ENCODE measurements at places on chromosomes 13 and 19.
A peak's percentile ranks its signal among the peaks of the same experiment; 100 is the strongest.

- DNase-seq, result no peak
Observed at GRCh38 chr19:16141043-16141442, 2.4 kb upstream of the HSH2D start.

- no peak for DNase-seq
Observed at GRCh38 chr13:112710855-112711527, 21.2 kb downstream of the ATP11A start.

- DNase-seq, result no peak
Observed at GRCh38 chr19:50181121-50181520, 18.0 kb upstream of the IZUMO2 start.

DNA sequence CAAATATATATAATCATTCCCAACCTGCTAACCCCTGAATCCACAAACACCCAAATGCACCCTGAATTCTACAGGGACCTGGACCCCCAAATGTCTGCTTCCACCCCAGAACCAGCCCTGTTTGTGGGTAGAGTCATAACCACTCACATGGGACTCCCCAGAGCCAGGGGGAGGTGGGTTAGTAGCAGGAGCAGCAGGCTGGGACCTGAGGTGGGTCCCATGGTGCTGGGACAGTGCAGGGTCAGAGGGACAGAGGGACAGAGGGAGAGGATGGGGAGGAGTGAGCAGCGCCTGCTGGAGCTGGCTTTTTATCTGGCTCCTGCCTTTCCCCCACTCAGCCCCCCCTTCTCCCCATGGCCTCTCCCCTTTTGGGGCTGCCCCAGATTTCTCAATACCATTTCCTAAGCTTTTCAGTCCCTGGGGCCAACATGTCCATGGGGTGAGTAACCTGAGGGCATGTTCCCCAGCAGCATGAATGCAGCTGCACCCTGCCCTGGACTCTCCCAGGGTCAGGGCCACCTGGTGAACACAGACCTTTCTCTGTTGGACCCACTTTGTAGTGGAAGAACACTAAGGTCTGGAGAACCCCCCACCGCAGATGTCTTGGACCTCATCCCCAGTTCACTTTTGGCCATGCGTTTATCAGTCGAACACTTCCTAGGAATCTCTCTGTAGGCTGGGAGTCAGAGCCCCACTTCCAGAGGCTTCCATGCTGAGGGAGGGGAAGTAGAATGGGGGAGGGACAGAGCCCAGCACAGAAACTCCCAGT lies at the start of gene C3:
TSS of gene C3 (minus strand) at position 282 of the 769 bp plus-strand sequence. CDS start at position 221, 61 bp downstream.
- no peak for DNase-seq

DNA sequence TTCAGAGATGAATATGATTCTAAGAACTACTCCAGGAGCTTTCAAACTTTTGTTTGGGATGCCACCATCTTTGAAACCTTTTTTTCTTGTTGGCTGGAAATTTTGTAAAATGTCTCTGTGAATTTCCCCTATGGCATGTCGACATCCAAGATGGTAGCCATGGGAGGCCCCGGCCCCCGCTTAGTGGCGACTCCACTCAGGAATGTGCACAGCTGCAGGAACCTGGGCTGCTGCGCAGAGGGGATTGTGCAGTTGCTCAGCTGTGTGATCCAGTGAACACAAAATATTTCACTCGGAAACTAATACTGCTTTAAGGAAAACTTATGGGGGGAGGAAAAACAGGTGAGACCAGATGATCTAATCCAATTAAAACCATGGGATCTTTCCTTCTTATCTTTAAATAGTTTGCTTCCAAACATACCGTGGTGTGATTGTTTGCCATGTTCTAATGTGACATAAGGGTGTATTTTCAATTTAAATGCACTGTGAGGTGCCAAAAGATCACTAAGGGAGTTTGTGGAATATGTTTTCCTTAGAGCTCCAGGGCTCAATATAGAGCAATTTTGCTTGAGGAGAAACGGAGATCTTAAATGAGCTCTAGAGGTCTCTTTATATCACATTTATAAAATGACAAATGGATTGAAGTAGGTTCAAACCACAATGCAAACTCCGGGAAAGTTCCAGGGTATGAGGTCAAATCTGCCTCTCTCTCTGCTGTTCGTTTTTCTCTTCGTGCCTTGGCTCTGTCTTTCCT lies 497.7 kb downstream of the FGF9 start:
- DNase-seq, result no peak

DNA sequence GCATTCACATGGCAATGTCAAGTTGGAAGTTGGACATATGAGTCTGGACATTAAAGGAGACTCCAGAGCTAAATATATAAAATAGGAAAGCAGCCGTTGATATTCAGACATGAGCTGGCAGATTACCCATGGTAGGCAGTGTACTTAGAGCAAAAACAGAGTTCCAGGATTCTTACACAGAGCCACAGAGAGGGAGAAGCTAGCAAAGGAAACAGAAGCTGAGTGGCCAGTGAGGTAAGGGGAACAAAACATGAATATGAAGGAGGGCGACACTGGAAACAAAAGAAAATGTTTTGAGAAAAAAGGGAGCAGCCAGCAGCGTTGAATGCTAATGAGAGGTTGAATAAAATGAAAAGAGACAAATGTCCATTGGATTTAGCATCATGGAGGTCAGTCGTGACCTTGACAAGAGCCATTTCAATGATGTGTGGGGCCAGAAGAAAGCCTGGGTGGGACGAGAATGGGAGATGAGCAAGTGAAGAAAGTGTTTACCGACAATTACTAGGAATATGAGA lies 198.4 kb downstream of the POU4F1 start:
- DNase-seq, result no peak

- peak; percentile 61 for DNase-seq
Observed at GRCh38 chr13:40666933-40667621, 636 bp upstream of the FOXO1 start.

- no peak for DNase-seq
Observed at GRCh38 chr13:49620170-49620621, 8.1 kb upstream of the ARL11 start.

GRCh38 chr19:15935167-15935702 lies 906 bp upstream of the CYP4F11 start:
- no peak for DNase-seq

- no peak for DNase-seq
Observed at GRCh38 chr13:106500445-106500844, 35.0 kb downstream of the EFNB2 start.

DNA sequence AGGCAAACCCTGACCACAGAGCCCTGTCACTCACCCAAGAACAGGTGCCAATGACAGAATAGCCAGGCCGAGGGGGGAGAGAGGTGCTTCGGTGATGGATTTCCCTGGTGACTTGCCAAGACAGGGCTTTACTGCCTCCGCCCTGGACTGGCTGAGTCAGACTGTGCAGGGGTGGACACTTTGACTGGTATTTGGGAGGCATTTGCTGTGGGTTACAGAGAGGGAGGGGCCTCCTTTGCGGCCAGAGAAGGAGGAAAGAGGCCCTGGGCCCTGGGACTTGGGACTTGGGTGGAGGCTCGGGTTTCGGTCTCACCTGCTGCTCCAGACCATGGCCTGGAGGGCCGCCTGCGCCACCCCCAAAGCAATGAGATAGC lies 4.6 kb upstream of the EPS8L1 start:
- no peak for DNase-seq

- no peak for DNase-seq
Observed at GRCh38 chr13:28283600-28283999, 145.3 kb downstream of the PAN3 start.

- no peak for DNase-seq
Observed at GRCh38 chr13:110185696-110186095, 121.3 kb downstream of the COL4A1 start.

- DNase-seq, result no peak
Observed at GRCh38 chr13:113231306-113232207, 22.1 kb downstream of the CUL4A start.

DNA sequence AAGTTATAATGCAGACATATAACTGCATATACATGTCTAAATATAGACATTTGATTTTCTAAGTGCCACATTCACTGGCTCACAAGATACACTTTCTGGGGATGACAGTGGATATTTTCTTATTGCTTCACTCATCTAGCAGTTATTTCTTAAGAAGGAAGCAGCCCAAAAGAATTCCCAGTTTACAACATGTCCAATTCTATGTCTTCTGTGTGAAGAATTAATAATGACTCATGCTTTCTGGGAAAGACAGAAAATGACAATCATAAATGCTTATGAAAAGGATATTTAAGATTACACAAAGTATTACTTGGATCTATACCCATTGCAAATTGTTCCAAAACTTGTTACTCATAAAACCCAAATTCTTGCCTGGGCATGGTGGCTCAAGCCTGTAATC lies 543.4 kb downstream of the SUCLA2 start:
- DNase-seq, result no peak

DNA sequence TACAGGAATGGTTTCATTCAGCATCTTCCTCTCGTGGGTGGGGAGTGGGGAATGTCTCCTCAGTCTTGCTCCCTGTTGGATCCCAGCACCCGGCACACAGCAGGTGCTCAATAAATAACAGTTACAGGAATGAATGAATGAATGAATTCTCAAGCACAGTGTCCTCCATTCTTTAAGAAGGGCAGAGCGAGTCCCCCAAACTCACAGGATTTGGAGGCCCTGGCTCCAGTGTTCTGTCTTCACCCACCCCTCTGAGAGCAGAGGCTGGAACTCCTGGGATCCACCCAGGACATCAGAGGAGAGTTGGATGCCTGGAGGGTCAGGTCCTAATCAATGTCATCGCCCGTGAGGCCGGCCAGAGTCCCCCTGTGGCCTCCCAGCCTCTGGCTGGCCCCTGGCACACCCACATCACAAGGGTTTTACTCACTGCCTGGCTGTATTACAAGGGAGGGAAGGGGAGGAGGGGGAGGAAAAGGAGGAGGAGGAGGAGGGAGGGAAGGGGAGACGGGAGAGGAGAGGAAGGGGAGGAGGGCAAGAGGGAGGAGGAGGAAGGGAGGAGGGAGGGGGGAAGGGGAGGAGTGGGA lies 8.7 kb upstream of the CREB3L3 start:
- DNase-seq, result no peak

GRCh38 chr19:51766461-51766860 lies 5.5 kb downstream of the FPR2 start:
- no peak for DNase-seq

DNA sequence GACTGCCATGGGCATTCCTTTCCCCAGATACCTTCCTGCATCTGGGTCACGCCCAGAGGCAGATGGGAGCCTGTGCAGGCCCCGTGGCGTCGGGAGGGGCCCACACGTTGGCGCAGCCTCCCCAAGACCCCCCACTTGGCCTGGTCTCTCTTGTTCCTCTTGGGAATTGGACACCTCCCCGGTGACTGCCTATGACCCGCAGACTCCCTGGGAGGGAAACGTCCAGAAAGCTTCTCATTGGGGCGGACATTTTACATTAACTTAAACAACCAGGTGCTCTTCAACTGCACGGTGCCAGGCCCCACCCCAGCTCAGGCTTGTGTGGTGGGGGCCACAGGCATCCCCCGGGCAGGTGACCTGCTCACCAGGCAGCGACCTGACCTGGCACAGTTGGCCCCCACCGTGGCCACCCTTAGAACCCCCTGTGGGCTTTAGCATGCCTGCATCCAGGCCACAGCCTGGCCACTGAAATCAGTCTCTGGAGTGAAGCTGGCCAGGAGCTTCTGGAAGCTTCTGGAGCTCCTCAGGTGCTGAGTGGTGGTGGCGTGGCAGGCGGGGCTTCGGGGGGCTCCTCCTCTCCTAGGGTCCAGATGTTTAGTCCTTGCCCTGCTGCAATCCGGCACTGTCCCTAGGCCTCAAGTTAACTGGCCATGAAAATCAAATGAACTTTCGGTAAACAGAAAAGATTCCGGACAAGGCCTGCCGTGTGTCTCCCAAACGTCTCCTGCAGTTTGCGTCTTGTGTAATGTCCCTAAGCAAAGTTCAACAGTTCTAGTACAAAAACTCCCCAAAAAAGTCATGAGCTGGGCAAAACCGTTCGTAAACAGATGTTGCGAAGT lies 8.5 kb upstream of the PROZ start:
- DNase-seq, result no peak

DNA sequence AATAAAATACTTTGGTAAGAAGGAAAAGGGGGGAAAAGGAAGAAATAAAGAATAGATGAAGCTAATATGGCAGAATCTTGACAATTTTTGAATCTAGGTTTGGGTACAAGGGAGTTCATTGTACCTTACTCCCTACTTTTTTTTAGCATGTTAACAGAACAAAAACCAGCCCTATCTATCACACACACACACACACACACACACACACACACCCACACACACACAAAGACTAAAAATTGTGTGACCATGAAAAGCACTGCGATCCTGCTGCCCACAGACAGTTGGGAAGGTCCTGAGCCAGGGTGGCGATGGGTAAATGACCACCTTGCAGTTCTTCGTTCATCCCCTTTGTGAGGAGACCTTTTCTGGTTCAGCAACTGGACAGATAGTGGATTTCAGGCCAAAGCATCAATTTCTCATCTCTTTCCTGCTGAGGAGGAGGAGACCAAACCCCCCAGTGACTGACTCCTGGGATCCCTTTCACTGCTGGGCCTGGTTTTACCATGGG lies 91.8 kb downstream of the SIPA1L3 start:
- DNase-seq, result no peak

DNA sequence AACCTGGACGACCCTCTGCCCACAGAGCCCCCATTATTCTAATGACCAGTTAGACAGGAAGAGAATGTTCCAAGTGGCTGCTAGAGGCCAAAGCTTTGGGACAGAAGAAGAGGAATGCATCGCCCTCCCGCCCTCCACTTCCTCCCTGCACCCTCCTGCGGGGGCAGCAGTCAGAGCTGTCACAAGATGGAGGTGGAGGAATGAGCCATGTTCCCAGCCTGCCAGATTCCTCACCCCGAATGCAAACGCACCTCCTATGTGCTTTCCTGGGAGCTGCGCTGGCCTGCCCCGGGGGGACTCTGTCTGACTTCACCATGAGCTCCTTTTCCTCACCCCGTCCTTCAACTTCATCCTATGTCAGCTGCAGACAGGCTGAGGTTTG lies 1.7 kb downstream of the YJEFN3 start:
- no peak for DNase-seq

- DNase-seq, result no peak
Observed at GRCh38 chr13:97321616-97322321, 99.6 kb downstream of the MBNL2 start.

DNA sequence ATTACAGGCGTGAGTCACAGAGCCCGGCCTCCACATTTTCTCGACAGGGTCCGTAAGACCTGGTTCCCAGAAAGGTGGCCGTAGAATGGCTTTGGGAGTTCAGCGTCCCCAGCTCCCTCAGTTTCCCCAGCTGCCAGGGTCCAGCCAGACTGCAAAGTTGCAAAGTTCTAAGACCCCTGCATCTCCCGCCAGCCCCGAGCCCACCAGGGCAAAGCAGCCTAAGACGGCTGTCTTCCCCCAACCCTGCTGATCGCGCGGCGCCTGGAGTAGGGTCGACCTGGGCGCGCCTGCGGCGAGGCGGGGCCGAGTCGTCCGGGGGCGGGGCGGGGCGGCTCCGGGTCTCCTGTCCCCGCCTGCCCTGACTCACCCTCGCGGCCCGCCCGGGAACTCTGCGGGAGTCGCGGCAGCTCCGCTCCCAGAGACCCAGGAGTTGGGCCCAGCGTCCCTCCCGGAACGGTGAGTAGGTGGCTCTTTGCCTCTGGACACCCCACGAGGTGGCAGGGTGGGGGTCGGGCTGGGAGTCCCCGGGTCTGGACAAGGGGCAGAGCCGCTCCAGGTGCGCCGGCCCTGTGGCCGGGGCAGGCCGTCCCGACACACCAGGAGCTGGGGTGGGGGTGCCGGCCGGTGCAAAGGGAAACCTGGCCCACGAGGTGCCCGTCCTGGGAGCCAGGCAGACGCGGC lies at the start of gene LRRC8E:
TSS of gene LRRC8E (plus strand) at position 366 of the 681 bp plus-strand sequence. CDS start 7,094 bp downstream, outside the sequence.
- peak; percentile 30 for DNase-seq

GRCh38 chr13:76828316-76828741 lies 57.9 kb downstream of the KCTD12 start:
- DNase-seq, result no peak

GRCh38 chr19:15469513-15470297 lies 5.4 kb upstream of the RASAL3 start:
- peak; percentile 21 for DNase-seq
